ENCODE measurements at places on chromosomes 5 and 9.

- no peak for DNase-seq
Measured at GRCh38 chr5:88251048-88251711, 17.5 kb downstream of the TMEM161B start.

DNA sequence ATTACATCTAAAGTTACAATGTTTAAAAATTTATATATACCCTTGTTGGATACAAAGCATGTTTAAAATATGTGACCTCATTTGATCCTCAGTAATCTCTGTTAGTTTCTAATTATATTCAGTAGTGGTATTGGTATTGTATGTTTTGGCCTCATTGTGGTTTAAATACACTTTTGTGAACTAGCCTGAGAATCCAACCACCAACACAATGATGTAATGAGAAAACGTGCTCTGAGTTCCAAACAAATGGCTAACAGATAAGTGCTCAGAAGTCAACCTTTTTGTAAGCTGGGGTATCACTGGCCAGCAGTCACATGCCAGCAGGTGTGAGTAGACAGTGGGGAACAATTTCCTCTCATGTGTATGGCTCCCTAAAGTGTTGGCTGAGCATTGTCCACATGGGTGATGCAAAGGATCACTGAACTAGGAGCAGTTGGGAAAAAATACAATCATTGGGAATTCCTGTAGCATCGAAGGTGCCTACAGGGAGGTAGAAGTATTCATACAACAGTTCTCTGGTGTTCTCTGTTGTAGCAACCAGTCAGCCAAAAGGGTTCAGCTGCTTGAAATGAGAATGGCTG is 56.1 kb downstream of the DOCK8 start:
- no peak for DNase-seq

- DNase-seq: no peak
Measured at GRCh38 chr9:35110327-35110761, 5.3 kb downstream of the ATOSB start.

DNA sequence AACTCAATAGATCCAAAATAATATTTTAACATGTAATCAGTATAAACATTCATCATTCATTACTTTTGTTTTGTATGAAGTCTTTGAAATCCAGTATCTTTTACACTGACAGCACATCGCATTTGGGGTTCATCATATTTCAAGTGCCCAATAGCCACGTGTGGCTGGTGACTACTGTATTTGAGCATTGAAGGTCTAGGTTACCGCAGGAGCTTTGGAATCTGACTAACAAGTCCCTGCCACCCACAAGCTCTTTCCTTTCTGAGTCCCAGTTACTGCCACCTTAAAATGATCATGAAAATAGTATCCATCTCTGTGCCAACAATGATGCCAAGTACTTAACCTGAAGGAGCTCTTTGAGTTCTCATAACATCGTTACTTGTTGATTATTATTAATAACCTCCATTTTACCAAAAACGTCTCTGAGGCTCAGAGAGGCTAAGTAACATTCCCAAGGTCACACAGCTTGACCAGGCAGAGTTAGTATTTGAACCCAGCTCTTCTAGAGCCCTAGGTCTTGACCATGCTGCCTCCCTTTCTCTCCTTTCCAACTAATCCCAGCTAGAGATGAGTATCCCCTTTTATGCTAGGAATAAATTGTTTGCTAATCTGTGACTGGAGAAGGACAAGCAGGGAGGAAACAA is 24.2 kb downstream of the ARHGEF37 start:
- DNase-seq: no peak

GRCh38 chr9:71796100-71796767 is 27.9 kb upstream of the CEMIP2 start:
- DNase-seq: no peak

- DNase-seq: no peak
Measured at GRCh38 chr5:176769911-176770310, 40.4 kb upstream of the UNC5A start.

DNA sequence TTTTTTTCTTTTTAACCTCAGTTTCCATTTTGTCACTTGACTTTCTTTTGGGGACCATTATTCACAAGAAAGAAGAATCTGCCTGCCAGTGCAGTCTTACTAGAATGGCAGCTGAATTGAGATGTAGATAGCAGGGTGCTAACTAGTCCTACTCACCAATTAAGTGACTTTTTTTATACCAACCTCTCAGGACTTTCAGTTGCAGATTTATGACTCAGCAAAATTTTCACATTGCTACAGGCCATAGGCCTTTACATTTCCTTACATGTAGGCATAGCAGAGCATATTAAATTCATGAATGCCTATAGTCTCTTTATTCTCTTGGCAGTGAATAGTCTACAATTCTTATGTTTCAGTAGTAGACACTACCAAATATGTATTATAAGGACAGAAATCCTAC is 54.0 kb upstream of the FKTN start:
- DNase-seq: no peak

DNA sequence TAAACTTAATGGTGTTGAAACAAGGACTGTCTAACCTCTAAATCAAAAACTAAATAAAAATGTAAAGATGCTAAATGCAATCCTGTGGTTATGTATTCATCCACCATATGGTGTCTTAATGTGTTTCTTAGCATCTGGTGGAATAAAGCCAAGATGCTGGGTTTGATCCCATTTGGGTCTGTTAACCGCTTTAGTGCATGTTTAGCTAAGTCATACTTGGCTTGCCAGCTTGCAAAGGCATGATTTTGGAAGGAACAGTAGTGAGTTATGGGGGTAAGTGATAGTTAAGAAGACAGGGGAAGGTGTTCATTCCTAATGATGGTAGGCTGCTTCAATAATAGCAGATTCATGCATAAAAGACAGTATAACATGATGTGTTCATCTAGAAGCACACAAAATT is 139.0 kb upstream of the SLC27A6 start:
- DNase-seq: no peak

DNA sequence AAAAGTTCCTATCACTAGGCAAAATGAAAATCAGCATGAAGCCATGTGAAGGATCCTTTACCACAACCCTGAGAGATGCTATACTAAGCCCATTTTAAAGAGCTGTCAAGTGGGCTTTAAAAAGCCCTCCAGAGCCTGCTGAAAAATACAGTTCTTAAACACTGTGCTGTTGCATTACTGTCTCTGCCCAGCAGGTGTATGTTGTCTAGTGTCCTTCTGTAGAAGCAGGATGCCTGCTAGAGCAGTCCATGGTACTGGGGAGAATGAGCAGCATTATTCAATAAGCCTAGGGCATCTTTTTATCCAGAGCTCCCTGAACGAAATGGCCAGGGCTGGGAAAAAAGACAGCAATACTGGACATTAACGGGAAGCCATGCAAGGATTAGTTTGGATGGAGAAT is 126.2 kb upstream of the PLCXD3 start:
- no peak for DNase-seq

DNA sequence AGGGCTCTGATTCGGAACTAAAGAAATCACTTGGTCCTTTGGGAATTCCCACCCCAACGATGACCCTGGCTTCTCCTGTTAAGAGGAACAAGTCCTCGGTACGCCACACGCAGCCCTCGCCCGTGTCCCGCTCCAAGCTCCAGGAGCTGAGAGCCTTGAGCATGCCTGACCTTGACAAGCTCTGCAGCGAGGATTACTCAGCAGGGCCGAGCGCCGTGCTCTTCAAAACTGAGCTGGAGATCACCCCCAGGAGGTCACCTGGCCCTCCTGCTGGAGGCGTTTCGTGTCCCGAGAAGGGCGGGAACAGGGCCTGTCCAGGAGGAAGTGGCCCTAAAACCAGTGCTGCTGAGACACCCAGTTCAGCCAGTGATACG is 83.4 kb downstream of the GOLPH3 start:
- no peak for DNase-seq

- DNase-seq: no peak
Measured at GRCh38 chr5:173472784-173473278, 143.6 kb downstream of the BOD1 start.

GRCh38 chr9:82504620-82505019 is 516.0 kb downstream of the SPATA31D1 start:
- no peak for DNase-seq

DNA sequence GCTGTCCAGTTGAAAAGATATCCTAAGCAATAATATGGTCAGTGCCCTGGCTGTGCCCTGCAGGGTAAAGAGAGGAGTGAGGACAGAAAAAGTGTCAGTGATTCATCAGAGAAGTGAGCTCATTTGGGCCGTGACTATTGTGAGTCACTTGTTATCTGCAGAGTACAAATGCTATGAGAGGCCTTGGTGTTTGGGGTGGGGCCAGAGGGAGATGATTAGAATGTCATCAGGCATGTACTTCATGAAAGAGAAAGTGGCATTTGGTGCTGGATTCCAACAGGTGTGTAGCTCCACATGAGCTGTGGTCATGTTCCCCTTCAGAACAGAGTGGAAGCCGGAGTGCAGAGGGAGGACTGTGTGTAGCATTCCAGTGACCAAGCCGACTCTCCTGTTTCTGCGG is 174.1 kb downstream of the KDM4C start:
- no peak for DNase-seq

- no peak for DNase-seq
Measured at GRCh38 chr5:6675784-6676491, 37.3 kb upstream of the TENT4A start.

GRCh38 chr5:160508780-160509361 is 87.2 kb downstream of the PTTG1 start:
- DNase-seq: peak; percentile 8

GRCh38 chr5:1299961-1300360 is 5.1 kb upstream of the TERT start:
- no peak for DNase-seq

DNA sequence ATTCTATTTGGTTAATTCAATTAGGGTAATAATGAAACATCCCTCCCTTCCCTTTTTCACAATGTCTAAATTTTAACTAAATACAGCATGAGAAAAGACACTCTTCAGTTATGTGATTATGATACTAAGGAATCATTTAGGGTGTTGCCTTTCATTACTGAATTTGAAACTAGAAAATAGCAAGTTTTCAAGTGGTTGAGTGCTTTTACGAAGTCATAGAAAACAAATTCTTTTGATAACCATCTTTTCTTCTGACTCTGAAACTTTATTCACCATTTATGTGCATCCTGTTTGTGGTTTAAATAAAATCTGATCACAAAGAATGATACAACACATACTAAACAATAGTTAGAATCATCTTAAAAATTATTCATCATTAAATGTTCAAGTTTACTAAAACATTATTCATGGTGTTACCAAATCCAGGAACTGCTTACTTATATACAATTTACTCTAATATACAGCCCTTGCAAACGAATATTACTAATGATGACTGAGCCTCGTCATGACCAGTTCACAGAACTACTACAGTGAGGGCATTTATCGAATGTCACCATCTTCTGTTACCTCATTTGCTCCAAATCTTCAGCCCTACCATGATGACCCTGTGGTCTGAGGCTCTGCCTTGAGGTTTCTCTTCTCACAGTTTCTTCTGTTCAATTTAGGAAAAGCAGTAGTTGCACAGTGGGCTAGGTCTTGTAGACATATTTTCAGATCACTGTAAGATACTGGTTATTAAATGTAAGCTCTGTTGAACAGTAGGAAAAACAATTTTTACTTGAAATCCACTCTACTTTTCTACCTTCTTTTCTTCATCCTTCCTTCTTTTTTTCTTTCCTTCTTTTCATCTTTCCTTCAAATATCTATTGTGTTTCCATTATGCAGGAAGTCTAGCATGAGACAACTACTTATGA is 18.3 kb upstream of the IL9 start:
- DNase-seq: no peak

DNA sequence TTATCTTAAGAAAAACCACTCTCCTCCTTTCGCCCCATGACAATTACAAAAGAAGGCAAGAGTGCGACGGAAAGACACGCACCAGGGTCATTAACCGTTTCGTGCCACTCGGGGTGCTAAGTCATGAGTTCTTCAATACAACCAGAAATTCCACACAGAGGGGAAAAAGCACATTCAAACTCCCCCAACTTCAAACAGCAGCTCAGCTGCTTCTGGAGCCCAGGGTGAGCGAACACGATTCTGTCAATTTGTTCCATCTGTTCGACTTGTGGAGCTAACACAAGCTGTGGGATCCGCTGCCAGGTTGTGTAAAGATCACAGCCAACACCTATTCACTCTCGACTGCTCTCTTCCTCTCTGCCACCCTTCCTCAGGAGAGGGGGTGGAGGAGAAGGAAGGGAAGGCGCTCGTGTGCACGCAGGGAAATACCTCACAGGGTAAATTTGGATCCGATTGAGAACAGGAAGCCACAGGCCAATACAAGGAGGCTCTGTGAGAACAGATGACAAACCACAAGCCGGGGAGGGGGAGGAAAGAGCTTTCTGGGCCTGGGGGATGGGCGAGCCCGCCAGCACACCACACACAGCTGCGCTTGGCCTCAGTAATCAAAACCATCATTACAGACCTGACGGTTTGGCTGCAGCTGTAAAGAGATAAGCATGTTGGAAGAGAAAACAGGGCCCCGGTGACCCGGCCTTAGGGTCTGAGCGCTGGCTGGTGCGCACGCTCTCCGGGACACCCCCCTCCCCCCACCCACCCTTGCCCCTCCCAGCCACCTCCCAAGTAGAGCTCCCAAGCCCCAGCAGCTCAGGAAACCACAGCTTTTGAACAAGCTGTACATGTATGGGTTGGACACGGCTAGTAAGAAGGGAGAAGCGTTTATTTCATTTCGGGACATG is 54.3 kb downstream of the PTCH1 start:
- DNase-seq: peak; percentile 35

DNA sequence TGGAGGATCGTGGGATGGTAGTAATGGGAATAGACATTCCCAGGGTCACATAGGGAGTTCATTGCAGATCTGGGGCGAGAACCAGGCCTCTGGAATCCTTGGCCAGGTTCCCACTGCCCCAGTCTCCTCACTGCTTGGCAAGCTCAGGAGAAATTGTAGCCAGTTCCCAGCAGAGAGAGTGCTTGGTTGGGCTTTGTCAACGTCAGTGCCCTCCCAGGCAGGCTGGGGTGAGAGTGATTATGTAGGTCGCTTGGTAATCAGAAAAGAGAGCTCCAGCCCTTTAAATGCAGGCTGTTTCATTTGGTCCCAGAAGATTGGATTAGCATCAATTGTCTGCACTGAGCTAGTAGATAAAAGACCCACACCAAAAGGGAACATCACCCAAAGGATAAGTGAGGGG is 51.8 kb upstream of the GALNT10 start:
- no peak for DNase-seq

- DNase-seq: no peak
Measured at GRCh38 chr5:67806654-67807438, 408.7 kb upstream of the PIK3R1 start.

DNA sequence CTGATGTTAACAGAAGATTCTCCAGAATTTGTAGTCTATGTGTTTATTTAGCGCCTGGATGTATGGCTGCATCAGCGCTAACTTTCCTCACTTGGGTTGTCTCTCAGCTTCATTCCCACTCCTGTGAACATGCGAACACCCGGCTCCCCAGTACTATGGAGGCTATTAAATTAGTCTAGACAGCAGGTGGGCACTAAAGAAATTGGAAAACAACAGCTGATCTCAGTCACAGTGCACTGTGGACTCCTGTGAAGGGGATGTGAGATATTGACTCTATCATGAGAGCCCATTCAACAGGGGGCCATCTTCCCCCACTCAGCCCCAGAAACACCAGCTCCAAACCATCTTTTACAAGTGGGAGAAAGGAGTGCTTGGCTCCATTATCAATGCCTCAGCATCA is 471.0 kb downstream of the KDM4C start:
- no peak for DNase-seq

DNA sequence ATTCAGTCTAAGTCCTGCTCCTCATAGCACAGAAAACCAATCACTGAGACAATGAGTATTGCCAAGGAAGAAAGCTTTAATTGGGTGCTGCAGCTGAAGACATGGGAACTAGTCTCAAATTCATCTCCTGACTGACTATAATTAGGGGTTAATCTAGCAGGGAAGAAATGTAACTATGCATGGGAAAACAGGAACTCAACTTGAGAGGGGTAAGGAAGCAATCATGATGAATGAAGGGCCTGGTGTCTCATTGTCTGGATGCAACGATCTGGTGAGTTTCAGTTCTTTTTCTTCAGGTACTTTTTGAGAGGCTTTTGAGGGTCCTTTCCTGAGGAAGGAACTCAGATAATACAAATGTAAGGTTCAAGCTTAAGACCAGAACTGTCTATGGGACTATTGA is 24.0 kb upstream of the OCLN start:
- DNase-seq: no peak

All from activated CD8-positive, alpha-beta memory T cell treated with anti-CD3 and anti-CD28 coated beads for 1 hour (primary cell).